CD4-positive, alpha-beta T cell treated with Interleukin-2 at 100 ng/mL for 4 hours (primary cell): ENCODE measurements at places on chromosomes 5 and 9.

DNA sequence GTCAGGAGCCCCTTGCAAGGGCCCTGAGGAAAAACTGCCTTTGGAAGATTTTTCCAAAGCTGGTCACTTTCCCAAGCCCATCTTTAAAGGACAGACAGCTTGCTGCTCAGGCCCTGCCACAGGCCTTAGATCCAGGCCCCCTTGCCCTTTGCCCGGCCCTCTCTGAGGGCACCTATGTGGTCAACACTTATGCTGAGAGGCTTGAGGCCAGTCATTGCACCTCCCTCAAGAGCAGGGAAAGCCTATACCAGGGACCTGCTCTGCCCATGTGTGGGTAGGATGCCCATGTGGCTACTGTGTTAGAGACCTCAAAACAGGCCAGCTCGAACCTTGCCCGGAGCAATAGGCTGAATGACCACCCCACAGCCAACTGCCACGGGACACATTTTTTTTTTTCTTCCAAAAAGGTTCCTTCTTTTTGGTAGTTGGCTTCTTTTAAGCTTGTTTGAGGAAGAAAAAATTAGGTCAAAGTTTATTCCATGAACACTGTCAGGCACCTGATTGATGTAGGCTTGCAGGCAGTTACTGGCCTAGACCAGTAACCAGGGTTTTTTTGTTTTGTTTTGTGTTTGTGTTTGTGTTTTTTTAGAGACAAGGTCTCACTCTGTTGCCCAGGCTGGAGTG, 3.8 kb downstream of the TCF7 start:
- no peak for DNase-seq

- no peak for DNase-seq
These were observed 162.6 kb downstream of the TAF11L14 start for GRCh38 chr5:17796757-17797396.

- peak; percentile 2 for DNase-seq
These were observed 755 bp downstream of the DND1 start for GRCh38 chr5:140672455-140673186.

DNA sequence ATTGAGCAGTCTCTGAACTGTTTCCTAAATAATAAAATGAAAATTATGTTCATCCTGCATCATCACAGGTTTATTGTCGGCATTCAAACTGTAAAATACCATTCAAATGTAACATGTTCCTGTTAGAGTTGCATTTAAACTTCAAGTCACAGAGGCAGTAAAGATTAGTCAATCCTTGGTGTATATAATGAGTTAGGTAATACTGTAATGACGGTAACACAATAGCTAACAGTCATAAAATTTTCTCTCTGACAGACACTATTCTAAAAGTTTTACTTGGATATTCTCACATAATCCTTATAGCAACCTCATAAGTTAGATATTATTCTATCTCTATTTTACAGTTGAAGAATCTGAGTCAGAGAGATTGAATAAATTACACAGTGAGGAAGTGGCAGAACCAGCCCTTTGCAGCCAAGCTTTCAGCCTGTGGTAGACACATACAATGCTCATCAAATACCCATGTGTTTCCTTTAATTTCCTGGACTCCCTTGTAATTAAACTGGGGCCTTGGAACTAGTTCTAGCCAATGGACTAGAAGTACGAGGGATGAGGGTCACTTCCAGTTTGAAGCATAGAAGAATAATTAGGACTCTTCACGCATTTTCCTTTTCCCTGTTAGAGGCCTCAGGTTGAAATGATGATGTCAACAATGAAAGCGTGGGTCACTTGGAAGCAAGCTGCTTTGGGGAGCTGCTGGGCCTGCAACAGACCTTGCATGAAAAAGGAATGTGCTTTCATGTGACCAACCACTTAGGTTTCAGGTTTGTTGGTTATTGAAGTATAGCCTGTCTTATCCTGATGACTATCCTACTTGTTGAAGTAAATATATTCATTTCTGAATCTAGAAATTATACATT, 12.3 kb upstream of the CAST start:
- no peak for DNase-seq

DNA sequence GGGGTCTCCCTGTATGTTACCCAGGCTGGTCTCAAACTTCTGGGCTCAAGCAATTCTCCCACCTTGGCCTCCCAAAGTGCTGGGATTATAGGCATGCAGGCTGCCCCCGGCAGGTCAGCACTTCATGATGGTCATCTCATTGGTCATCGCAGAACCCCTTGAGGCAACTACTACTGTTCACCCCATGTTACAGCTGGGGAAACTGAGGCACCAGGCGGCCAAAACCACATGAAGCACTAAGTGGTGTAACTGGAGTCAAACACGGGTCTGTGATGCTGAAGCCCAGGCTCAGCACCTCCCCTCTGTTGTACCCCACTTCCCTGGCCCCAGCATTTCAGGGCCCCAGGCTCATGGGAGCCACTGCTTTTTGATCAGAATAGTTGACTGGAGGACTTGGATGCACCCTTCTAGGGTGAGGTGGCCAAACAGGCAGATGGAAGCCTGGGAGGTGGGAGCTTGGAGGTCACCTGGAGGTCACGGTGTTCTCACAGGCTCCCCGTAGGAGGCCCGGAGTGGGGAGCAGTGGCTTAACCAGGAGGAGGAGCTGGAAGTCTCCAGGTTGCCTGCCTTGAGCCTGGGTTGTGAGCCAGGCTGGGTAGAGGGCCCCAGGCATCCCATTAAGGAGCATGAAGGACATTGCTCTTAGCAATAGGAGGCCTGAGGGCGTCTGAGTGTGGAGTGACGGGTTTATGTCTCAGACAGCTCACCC, 57.3 kb upstream of the RPL26L1 start:
- DNase-seq: no peak
